ENCODE measurements at places on chromosomes 6 and 20.

GRCh38 chr6:149854532-149854931 is 9.6 kb downstream of the LRP11 start:
- peak; percentile 31 for DNase-seq

DNA sequence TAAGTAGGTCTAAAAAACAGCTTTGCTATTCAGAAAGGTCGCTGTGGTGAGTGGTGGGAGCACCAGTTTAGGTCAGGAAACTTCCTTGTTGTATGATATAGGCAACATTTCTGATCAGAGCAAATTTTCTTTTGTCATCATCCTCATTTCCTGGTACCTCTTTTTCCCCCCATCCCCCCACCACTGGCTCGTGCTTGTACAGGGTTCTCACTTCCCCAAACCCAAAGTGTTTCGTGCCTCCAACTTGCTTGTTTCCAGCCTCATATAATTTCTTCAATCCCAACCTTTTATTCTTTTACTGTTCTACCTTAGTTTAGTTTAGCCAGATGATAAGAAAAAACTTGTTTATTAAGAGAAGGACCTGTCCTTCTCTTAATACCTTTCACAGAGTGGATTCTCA is 209.4 kb upstream of the JAG1 start:
- DNase-seq = no peak

- DNase-seq = no peak
Measured at GRCh38 chr20:18913701-18914100, 100.1 kb downstream of the SCP2D1 start.

- no peak for DNase-seq
Measured at GRCh38 chr20:2327620-2328555, 32.1 kb downstream of the TGM3 start.

DNA sequence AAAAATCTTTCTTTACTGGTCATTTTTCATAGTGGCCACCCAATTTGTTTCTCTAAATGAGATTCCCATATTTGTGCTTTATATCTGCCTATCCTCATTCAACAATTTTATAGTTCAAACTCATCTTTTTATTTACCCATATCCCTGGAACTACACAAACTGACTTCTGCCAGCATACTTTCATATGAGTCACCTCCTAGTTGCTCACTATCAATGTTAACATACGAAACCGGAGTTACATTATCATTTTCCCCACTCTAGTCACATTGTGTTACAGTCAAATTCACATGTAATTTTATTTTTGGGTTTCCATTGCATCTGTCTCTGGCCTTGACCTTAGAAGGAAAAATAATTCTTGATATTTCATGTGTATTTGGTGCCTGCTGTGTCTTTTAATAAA is 499.4 kb downstream of the MAFB start:
- DNase-seq = no peak

DNA sequence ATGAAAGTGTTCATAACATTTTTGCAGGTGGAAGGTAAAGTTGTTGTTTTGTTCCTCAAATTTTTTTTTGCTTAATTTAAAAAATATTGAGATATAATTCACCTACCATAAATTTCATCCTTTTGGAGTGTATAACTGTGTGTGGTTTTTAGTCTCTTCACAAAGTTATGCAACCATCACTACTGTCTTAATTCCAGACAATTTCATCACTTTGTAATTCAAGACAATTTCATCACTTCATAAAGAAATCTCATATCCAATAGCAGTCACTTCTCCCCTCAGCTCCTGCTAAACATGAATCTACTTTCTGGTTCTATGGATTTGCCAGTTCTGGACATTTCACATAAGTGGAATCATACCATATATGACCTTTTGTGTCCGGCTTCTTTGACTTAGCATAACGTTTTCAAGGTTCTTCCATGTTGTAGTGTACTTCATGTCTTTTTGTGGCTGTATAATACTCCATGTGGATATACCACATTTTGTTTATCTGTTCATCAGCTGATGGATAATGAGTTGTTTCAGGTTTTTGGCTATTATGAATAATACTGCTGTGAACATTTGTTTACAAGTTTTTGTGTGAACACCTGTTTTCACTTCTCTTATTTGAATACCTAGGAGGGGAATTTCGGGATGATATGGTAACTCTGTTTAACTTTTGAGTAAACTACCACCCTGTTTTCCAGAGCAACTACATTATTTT is 18.8 kb downstream of the ZFAND3 start:
- DNase-seq = no peak

DNA sequence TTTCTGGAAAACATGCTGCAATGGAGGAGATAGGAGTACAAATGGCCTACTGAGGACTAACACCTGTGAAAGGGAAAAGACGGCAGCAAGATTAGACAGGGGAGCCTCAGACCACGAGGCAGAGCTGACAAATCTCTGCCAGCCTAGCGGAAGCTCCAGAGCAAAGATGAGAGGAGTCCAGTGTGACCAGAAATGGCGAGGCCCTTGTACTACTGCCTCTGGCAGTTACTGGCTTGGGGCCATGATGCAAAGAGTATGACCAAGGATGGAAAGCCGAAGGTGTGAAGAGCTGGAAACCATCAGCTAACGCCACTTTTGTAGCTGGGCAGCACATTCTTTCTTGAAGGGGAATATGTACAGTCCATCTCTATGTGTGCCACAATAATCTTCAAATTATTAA is 55.4 kb downstream of the RALGAPA2 start:
- DNase-seq = no peak

DNA sequence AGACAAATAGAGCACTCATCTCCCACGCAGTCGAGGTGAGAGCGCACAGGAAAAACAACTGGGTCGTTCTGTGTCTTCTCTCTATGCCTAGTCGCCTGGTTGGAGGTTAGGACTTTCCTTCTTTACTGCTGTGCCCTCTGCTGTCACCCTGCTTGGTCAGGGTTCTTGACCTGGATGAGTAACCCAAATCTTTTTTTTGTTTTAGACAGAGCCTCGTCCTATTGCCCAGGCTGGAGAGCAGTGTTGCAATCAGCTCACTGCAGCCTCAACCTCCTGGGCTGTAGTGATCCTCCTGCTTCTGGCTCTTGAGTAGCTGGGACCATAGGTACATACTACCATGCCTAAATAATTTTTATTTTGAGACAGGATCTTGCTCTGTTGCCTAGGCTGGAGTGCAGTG is 24.5 kb downstream of the PRPF6 start:
- no peak for DNase-seq

DNA sequence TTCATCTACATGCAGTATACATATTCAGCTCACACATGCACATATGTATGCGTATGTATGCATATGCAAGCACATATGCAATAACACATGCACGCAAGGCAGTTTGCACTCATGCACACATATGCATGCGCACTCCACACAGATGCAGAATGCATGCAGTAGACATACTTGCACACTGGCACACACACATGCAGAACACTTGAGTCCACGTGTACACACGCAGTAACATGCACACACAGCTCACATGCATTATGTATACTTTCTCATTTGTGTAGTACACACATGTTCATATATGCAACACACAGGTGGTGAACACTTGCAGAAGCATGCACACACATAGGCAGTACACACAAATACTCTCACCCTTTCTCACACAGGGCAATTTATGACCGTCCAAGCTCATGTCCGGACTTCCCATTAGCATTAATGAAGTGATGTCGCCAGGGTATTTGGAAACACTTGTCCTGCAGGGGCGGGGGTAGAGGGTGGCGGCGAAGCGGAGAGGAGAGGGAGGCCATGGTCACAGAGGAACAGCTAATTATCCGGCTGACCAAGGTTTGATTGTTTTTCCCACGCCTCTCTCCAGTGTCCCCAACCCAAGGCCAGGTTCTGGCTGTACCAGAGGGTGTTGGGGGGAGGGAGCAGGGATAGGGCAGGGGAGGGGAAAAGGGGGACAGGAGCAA is 91.3 kb downstream of the VEGFA start:
- DNase-seq = no peak

- DNase-seq = no peak
Measured at GRCh38 chr20:47295921-47296426, 60.5 kb downstream of the ZMYND8 start.

DNA sequence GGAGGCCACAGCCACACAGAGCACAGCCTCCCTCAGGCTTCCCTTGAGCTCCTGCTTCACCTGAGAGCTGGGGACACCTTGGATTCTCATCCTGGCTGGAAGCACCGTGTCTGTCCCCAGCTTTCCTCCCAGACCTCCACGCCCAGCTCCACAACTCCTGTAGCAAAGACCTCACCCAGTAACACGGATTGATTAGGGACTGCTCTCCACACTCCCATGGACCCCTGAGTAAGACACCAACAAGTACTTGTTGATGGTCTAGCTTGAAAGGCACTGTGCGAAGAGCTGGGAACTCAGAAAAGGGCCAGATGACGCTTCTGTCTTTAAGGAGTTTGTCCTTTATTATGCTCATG is 109.6 kb downstream of the DLL1 start:
- no peak for DNase-seq

- DNase-seq = no peak
Measured at GRCh38 chr6:50890579-50890978, 71.9 kb downstream of the TFAP2B start.

DNA sequence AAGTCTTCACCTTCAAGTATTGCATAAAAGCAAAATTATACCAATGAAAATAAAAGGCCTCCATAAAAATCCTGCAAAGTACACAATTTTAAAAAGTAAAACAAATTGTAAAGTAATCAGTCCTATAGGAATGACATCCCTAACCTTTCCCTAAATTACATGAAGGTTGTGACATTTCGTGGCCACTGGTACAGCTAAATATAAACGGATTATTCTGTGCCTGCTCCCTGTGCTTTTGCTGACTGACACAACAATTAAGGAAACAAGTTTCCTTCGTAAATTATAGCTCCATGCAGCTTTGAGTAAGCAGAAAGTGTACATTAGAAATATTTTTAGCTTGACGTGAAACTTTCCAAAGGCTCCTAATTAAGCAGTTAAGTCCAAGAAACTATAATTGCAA is 222.8 kb downstream of the KCNQ5 start:
- no peak for DNase-seq

DNA sequence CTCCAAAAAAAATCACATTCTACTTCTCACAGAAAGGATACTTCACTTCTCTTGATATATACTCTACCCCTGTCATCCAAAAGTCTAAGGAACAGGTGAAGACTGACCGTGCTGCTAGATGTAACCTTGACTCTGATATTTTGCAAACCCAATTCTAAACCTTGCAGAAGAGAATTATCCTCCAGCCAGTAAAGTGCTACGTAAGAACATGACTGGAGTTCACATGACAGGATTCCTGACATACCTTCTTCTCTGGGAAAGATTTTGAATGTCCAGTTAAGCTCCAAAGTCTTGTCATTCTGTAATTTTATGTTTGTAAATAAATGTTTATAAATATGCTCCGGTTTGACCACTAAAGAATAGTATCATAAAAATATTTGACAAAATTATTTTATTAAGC is 35.8 kb downstream of the BTBD9 start:
- no peak for DNase-seq

GRCh38 chr20:8427419-8428040 is 295.5 kb downstream of the PLCB1 start:
- DNase-seq = peak; percentile 59

- DNase-seq = no peak
Measured at GRCh38 chr20:50221501-50222308, 31.1 kb downstream of the CEBPB start.

DNA sequence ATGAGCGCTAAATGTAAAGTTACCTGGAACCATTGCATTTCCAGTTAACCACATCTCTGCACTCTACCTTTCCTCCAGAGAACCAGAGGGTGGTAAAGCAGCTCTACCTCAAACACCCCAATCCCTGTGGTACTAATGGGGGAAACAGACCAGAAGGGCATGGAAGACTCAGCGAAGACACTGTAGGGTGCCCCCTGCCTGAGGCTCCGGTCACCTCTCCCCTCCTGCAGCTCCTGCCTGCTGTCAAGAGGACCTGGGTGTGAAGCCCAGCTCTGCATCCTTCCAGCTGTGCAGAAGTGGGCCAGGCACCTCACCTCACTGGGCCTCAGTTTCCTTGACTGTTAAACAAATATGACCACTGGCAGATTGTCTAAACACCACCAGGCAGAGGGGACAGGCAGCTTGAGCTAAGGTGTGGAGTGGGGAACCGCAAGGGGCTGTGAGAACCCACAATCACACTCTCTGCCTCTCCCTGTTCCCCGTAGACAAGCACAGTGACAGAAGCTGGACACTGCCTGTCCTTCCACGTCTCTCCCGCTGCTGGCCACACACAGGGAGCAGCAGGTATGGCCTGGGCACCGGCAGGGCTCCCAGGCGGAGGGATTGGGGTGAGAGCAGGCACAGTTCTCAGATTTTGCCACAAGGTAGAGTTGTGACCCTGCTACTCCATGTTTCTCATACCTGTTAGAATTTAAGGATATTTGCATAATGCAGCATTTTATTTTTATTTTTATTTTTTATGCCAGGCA is 9.1 kb upstream of the BPIFA2 start:
- no peak for DNase-seq

DNA sequence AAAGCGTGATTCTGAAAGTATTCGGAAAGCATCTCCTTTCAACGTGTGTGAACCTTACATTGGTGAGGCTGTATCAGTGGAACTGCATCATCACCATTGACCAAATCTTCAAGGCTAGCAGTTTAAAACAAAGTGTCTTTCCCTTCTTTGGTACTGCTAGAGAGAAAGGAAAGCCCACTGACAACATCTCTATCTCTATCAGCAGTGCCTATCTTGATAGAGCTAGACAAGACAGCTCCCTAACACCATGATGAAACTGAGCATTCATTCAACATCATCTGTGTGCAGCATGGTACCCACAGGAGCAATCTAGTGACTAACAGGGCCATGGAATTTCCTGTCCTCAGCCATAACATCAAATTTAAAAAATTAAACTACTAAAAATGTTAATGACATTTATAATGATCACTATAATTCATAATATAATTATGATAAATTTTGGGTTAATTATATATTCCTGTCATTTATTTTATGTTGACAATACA is 31.5 kb upstream of the EDN1 start:
- no peak for DNase-seq

DNA sequence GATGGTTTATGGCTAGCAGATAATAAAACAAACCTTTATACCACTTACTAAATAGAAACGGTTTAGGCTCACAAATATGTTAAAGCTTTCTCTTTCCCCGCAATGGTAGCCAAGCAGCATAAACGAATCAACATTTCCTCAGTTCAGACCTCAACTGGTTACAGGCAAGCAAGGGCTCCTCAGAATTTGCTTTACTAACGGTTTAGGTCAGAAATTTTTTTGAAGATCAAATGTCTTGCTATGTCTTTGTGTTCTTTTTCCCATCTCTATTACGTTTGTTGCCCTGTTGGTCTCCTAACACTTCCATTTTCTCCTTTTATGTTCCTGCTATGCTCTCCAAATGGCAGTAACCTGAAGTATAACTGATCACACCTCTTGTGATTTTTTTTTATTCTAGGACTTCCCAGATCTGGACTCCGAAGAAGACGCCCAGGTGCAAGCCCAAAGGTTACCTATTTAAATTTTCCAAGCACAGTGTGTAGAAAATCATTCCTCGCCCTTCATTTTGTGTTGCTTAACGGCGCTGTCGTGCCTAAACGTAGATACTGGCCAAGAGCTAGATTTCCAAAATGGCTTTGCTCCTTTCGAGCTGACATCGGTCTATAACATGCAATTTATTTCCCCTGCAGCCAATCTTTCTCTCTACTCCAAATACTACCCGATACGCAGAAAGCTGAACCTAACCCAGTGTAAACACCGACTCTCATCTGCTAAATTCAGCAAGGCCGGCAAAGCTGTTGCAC is 717 bp upstream of the ASF1A start:
- DNase-seq = peak; percentile 75

- no peak for DNase-seq
Measured at GRCh38 chr6:167963589-167964057, 33.8 kb upstream of the KIF25 start.
